Activated CD4-positive, alpha-beta memory T cell treated with anti-CD3 and anti-CD28 coated beads for 36 hours (primary cell): ENCODE measurements at places on chromosomes 1 and 21. TPM values are rescaled to one million over a fixed set of nuclear protein-coding genes. Genes with fewer than 3 reads are reported as not detected.
A peak's percentile ranks its signal among the peaks of the same experiment; 100 is the strongest.

DNA sequence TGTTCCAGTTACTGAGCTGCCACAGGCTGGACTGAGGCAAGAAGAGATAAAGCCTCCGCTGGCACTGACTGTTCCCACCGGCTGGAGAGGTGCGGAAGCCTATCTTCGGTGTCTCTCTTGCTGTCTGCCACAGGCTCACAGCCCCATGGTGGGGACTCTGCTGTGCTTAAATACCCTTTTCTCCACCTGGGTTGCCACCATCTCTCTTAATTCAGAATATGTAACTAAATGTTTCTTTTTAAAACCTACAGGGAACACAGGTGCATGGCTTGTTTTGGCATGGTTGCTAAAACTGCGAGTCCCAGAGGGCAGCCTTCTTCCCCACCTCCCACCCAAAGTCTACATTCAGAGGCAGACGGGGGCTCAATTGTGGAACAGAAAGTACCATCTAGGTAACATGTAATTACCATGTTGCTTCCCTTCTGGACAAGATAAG, 8.1 kb upstream of the LBR start:
- H3K27me3 ChIP-seq, result no peaks in the 10 kb centered on the region
- peak overlapping the region; percentile 14 for H3K27ac ChIP-seq
- no peak overlapping the region for H3K4me3 ChIP-seq
- H3K36me3 ChIP-seq, result no peaks in the 10 kb centered on the region

DNA sequence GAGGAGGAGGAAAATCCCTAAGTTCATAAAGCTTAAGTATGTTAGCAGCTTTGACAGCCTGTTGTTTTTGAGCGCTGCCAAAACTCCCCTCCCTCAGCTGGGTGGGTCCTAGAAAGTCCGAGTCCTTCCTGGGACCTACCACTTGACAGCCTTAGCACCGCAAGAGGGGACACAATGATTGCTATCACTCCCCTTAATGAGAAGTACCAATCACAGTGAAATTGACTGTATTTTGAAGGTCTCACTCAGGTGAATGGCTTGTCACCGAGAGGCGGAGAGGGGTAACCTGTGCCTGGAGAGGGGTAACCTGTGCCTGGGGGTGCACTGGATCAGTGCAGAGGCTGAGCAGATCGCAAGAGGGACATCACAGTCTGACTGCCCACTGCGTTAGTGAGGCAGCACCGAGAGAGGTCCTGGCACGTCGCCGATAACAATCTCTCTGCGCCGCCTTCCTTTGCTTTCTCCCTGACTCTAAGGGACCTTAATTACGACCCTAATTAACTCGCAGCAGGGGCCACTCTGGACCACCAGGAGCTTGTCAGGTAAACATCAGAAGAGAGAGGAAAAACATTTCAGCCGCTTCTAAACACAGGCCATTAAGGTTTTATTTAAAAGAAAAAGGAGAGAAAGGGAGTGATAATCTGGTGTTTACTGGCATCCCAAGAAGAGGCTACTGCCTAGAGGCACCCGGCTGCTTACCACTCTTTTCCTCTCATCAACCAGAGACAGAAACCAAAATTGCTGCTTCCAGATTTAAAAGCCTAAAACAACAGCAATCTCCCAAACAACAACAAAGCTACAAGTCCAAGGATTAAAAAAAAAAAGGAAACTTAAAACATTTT, 25.7 kb upstream of the KCNK1 start:
- no peak overlapping the region for H3K27ac ChIP-seq
- peaks cover 3% of the 10 kb centered on the region for H3K4me1 ChIP-seq
- peaks cover 16% of the 10 kb centered on the region for H3K27me3 ChIP-seq
- H3K36me3 ChIP-seq, result no peaks in the 10 kb centered on the region

- H3K27me3 ChIP-seq, result no peaks in the 10 kb centered on the region
- DNase-seq, result no peak
- H3K27ac ChIP-seq, result no peak overlapping the region
Measured at GRCh38 chr1:91513706-91514105, 13.1 kb downstream of the CDC7 start.

GRCh38 chr1:241591736-241592135, 48.4 kb downstream of the CHML start:
- H3K4me3 ChIP-seq, result no peak overlapping the region
- H3K4me1 ChIP-seq, result peaks cover 27% of the 10 kb centered on the region
- peaks cover 3% of the 10 kb centered on the region for H3K36me3 ChIP-seq
- no peak for DNase-seq
- no peaks in the 10 kb centered on the region for H3K27me3 ChIP-seq

DNA sequence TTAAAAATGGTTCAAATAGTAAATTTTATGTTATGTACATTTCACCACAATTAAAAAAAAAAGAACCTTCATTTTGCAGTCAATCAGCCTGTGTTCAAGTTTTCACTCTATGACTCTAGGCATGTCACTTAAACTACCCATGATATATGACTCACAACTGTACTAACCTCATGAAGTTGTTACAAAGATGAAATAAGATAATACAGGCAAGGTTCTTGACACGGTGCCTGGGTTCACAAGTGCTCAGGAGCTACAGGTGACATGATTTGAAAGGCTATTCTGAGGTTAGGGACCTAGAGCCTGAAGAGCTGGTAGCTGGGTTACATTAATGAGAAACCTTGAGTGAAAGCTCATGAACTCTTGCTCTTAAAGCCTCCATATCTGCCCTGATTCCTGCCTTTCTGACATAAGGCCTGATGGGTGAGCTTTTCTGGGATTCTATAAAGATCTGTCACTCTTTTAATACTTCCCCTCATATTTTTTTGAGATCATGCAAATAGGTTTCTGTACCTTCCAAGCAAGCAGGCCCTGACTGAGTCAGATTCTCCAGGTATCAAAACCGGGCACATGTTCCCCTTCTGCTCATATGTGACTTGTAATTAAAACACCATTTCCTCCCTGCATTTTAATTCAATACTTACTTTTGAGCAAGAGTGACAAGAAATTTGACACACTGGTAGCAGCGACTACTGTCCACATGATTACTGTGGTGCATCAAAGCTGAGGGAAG, 34.0 kb downstream of the PCSK9 start:
- peak; percentile 55 for DNase-seq
- H3K27me3 ChIP-seq, result no peaks in the 10 kb centered on the region

CRNN gene
- not detected for total RNA-seq

- H3K27me3 ChIP-seq, result peaks cover 32% of the 10 kb centered on the region
- no peak for DNase-seq
- no peak overlapping the region for H3K27ac ChIP-seq
- no peak overlapping the region for H3K4me3 ChIP-seq
Measured at GRCh38 chr21:32245971-32246370, 32.9 kb downstream of the MIS18A start.
